ENCODE measurements at places on chromosomes 16 and 17. TPM values are rescaled to one million over a fixed set of nuclear protein-coding genes. Genes with fewer than 3 reads are reported as not detected.

Gene GAST
- total RNA-seq: not detected

Gene LLGL2
- 0.09 TPM for total RNA-seq

Gene CYB561
- total RNA-seq: 10.0 TPM

Gene TBC1D3H
- not detected for total RNA-seq

Gene POLR3K
- total RNA-seq: 3.6 TPM

Gene GCGR
- not detected for total RNA-seq

Gene C16orf86
- total RNA-seq: 10.3 TPM

Gene PMFBP1
- not detected for total RNA-seq

Gene GGT6
- not detected for total RNA-seq

Gene TNFRSF13B
- not detected for total RNA-seq

Gene PERCC1
- total RNA-seq: not detected

Gene NPIPB2
- total RNA-seq: 2.3 TPM

Gene CCL3
- total RNA-seq: not detected

Gene PRKAR1A
- total RNA-seq: 152 TPM

Gene TNFSF12
- 17.4 TPM for total RNA-seq

Gene CACNG3
- not detected for total RNA-seq

Gene CHST4
- not detected for total RNA-seq

Gene ZNF469
- 11.7 TPM for total RNA-seq

Gene TP53TG3F
- total RNA-seq: not detected

Gene ZNF287
- 7.8 TPM for total RNA-seq

Gene GSG1L
- total RNA-seq: not detected

Gene KRTAP4-6
- total RNA-seq: not detected
